ENCODE measurements at places on chromosomes 3 and 15.

DNA sequence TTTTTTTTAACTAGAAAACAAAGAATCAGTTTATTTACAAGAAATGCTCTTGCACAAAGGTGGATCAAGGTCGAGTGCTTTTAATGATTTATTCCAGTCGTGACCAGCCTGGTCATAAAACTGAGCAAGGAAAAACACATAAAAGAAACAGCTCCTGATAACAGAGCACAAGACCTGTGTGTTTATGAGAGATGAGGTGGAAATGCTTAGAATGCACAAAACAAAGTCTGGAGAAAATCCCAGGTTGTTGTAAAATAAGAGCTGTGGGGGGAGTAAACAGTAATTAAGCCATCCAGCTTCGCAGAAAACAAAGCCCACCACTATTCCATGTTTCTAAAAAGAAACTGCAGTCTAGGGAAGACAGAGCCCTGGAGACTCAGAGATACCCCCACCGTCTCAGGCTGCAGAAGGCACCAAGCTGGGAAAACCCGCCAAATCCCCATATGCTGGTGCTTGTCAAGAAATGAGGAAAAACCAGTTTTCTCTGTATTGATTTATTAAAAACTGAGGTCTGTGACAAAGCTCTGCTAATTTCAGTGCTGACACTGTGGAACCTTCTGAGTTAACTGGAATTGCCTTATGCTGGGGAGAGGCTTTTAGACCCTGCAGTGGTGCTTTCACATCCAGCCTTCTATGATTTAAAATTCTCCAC lies 139.3 kb downstream of the ADAMTS17 start:
- DNase-seq, result no peak

GRCh38 chr3:49700014-49700413 lies 10.7 kb downstream of the RNF123 start:
- DNase-seq, result no peak

- DNase-seq, result no peak
Observed at GRCh38 chr3:69104586-69104985, 17.8 kb downstream of the LMOD3 start.

DNA sequence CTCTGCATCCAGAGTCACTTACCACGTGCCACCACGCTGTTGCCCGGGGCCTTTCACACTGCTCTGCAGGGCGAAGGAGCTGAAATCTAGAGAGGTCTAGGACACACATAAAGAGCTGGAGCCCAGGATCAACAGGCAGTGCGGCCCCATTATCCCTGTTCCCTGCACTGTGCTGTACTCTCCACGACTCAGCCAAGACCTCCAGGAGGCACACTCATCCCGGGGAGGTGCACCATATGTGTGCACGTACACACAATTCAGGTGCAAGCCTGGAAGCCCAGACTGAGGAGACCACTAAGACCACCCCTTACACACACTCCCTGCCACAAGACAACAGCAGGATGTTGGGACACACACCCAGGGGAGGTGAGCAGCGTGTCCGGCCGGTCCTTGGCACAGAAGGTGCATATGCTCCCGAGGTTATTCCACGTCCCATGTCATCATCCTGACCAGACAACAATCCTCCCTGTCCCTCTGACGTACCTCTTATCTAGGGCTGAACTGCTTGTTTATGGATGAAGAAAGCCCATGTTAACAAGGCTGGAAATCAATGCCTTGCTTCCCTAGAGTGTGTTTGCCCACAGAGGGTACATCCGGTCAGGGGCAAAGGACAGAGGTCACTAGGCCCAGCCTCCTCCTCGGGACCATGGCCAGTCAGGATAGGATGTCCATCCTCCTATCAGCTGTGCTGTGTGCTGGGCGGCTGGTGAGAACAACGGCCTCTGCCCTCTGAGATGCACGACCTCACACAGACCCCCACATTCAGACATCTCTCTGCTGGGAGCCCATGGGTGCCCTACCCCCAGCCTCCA lies 16.1 kb downstream of the KLF15 start:
- no peak for DNase-seq

GRCh38 chr3:124759666-124760401 lies 29.6 kb downstream of the UMPS start:
- no peak for DNase-seq

DNA sequence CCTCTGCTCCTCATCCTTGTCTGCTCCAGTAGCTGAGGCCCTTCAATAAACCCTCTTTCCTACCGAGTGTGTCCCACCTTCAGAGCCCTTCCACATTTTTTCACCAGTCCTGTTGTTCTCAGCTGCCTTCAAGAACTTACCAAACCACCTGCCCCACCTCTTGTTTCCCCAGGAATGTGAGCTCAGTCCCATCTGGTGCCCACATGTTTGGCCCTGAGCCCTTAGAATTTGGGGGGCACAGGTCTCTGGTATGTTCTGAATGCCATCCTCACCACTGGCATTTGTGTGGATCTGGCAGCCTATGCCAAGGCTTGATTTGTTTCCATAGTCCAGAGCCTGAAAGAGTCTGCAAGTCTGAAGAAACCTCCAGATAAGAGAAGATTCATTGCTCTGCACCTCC lies 315.2 kb upstream of the PPP2R3A start:
- DNase-seq, result no peak
